ENCODE measurements at places on chromosomes 16 and 17.
A peak's percentile ranks its signal among the peaks of the same experiment; 100 is the strongest.

- no peak for DNase-seq
These were observed 185.3 kb downstream of the TMEM132E start for GRCh38 chr17:34764716-34765115.

GRCh38 chr17:40415390-40415789, 2.3 kb downstream of the TOP2A start:
- peak; percentile 68 for DNase-seq

GRCh38 chr16:1351215-1351581, 480 bp downstream of the TSR3 start:
- no peak for DNase-seq

- no peak for DNase-seq
These were observed 2.0 kb downstream of the WSCD1 start for GRCh38 chr17:6072157-6072556.

- DNase-seq: no peak
These were observed 59.3 kb downstream of the KLHDC4 start for GRCh38 chr16:87706278-87707000.

GRCh38 chr16:26365161-26365940, 673.6 kb downstream of the HS3ST4 start:
- DNase-seq: no peak

- DNase-seq: no peak
These were observed 10.3 kb downstream of the EPN2 start for GRCh38 chr17:19247473-19247872.

DNA sequence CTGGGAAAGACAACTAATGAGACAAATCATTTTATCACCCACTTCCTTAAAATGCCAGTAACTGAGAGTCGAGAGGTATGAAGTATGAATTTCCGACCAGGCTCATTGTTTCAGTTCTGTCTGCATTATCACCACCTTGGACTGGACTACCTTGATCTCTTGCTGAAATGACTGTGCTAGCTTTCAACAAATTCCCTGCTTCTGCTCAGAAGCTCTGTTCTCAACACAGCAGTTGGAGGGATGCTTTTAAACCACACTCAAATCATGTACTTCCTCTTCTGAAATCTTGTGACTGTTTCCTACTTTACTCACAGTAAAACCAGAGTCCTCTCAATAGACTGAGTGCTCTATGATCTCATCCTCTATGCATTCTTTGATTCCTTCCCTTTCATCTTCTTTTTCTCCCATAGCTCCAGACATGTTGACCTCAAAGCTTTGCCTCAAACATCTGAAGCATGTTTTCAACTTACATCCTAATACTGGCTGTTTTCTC, 195.8 kb downstream of the KCNJ2 start:
- DNase-seq: no peak

GRCh38 chr17:72206376-72206775, 85.6 kb downstream of the SOX9 start:
- no peak for DNase-seq

DNA sequence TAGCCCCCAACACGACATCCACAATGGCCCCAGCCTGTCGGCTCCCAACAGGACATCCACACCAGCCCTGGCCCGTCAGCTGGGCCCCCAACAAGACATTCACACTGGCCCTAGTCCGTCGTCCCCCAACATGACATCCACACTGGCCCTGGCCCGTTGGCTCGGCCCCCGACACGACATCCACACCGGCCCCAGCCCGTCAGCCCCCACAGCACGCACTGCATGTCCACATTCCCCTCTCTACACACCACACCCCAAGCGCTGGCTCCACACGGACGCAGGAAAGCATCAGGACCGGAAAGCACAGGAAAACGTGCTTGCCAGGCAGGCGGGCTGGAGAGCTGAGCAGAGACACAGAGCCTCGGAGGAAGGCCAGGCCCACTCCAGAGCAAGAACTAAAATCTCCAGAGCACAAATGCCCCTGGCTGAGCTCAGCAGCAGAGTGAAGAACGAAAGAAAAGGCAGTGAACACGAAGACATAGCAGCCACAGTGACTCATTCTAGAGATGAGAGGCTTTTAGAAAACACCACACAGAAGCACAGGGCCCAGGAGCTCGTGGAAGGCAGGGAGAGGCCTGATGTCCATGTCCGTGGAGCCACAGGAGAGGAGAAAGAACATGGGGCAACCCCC, 50.6 kb downstream of the LMF1 start:
- no peak for DNase-seq

GRCh38 chr16:63720848-63721247, 1401.0 kb downstream of the CDH11 start:
- no peak for DNase-seq

DNA sequence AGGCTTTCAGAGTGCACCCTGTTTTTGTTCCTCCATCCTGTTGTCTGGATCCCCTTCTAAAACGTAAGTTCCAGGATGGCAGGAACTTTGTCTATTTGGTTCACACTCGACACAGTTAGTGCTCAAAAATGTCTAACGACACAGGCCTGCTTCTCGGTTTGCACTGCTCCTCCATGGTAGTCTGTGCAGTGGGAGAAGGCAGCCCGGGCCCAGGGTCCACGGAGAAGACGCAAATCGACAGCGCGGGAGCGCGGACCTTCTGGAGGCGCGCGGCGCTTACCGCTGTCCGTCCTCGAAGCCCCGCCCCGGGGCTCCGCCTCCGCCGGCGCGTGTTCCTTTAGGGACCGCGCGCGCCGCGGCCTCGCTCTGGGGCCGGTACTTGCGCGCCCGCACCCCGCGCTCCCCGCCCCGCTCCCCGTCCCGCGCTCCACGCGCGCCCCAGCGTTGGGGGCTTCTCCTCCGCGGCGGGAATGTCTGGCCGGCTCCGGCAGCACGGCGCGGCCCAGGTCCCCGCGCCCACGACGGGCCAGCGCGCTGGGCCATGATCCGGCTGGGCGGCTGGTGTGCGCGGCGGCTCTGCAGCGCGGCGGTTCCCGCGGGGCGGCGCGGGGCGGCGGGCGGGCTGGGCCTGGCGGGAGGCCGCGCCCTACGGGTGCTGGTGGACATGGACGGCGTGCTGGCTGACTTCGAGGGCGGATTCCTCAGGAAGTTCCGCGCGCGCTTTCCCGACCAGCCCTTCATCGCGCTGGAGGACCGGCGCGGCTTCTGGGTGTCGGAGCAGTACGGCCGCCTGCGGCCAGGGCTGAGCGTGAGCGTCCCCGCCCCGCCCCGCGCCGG, at the start of gene NT5M:
TSS of gene NT5M (plus strand) at position 364 of the 837 bp plus-strand sequence. CDS start at position 542, 178 bp downstream.
- peak; percentile 68 for DNase-seq

DNA sequence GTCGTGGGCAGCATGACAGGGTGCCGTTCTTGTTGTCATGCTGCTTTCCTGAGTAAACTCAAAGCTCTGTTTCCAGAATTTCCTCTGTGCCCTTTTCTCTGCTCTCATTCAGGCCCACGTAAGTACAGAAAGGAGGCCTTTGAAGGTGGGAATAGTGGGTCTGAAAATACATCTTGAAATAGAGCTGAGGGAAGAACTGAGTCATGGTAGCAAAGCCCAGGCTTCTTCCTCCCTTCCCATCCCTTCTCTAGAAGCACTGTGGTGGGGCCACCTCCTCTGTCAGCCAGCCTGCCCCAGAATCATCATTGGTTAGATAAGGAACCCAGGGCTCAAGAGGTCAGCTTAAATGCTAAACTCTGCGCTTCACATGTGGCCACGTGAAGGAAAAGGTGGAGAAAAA, 9.4 kb downstream of the CTRL start:
- no peak for DNase-seq

DNA sequence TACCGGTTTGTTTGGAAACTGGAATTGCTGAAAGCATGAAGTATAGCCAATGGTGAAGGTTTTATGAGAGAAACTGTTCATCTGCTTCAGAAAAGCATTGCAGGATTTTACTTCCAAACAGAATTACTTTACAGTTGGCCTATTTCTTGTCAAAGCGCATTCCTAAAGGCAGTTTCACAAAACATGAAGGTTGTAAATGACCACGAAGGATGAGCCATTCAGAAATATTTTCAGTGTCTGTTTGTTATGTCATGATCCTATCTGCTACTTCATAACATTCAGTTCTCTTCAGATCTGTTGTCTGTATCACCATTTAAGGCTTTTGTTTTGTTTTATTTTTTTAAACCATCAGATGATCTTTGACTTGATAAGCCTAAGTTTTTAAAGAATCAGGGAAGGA, 45.7 kb downstream of the AATF start:
- no peak for DNase-seq

DNA sequence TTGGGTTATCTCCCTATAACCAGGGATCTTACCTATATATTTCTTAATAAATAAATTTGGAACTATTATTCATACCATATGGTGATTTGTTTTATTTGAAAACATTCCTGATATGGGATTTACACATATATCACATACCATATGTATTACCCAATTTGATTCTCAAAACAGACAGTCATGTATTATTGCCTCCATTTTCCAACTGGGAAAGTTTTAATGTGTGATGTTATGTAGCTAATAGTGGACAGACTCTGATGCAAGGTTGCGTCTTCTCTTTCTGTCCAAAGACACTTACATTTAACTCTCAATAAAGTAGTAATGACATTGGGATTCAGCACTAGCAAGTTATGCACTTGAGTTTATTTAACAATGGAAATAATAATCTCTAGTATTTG, 1.1 kb downstream of the KRTAP9-9 start:
- no peak for DNase-seq

- DNase-seq: no peak
These were observed 33.7 kb downstream of the SRCIN1 start for GRCh38 chr17:38571833-38572668.

DNA sequence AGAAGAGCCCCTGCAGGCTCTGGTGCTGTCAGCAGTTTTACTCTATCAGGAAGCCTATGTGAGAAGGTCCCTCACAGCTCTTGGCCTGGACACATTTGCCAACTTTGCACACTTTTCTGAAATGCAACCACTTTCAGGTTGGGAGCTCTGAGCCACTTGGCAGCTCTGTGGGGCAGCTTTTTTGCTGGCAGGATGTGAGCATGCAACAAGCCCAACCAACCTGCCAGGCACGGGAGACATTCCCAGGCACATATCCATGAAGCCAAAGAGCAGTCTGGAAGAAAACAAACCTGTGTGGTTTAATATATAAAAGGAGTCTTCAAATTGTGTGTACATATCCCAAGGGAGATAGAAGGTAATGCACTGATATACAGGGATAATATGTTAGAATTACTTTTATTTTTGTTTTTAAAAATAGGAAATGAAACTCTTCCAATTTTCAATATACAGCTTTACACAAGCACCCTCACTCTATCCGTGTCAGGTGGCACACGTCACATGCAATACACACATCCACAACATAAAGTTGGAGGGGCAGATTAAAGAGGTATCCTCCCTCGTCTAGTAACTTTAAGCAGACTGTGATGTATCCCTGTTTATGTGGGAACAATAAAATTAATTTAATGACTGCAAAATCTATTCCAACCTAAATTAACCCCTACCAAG, 57.4 kb upstream of the COX10 start:
- DNase-seq: no peak

DNA sequence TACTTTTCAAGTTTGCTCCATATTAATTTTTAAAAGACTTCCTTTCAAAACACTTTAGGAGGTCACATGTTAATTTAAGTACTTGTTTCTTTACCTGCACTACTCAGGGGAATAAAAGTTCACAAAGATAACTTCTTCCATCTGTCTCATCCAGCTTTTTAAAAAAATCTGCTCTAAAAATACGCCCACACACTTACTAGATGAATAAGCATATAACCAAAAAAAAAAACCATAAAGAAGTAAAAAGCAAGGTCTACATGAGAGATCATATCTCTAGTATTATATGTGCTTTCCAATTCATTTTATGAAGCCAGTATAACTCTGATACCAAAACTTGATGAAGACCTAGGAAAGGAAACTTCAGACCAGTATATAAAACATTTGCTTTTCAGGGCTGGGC, 17.2 kb downstream of the SKAP1 start:
- no peak for DNase-seq

DNA sequence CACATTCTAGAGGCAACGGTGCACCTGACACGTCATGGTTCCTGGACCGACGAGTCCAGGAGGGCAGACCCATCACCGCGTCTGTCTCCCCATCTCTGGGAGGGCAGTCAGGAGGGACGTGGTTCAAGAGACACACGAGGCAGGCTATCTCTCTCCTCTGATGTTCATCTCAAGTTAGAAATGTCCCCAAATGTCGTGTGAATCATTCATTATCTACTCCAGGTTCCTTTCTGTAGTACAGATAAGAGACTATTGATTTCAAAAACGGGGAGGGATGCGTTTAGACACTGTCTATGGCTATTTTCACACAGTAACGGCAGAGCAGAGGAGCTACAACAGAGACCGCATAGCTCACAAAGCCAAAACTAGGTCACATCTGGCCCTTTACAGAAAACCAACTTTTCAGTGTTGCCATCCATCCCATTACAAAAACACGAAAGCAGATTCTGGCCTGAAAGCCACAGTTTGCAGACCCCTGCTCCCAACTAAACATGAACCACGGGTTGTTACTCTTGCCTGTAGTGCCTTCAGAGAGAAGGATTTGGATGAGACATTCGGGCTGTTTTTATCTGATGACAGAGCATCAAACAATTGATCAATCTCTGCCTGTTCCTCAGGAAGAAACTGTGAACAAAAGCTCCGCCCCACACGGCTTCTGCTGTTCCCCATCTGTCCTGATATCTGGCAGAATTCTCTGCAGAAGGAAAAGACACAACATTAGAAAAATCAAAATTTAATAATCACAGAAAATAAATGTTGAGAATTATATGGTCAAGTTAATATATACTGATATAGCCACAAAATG, 6.8 kb downstream of the MEAK7 start:
- no peak for DNase-seq

DNA sequence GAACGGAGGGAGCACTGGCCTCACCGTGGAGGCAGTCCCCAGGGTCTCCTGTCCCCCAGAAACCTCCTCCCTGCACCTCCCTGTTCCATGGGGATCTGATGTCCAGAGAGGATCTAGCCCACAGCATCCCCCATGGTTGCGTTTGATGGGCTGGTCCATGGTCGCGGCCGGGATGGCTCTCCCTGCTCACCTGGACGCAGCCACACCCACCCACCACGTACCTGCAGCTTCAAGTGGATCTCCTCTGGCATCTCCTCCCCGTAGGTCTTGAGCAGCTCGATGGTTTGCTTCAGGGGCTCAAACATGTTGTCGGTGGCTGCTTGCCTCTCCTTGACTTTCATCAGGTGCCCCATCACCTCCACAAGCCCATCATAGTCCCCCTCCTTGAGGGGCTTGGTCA, 47.9 kb downstream of the DNAH17 start:
- DNase-seq: no peak

All from CD4-positive, alpha-beta T cell treated with Interleukin-12 subunit alpha and Interleukin-12 subunit beta, for 1 hour (primary cell).